ENCODE measurements at places on chromosomes 1 and 21.
A peak's percentile ranks its signal among the peaks of the same experiment; 100 is the strongest.

DNA sequence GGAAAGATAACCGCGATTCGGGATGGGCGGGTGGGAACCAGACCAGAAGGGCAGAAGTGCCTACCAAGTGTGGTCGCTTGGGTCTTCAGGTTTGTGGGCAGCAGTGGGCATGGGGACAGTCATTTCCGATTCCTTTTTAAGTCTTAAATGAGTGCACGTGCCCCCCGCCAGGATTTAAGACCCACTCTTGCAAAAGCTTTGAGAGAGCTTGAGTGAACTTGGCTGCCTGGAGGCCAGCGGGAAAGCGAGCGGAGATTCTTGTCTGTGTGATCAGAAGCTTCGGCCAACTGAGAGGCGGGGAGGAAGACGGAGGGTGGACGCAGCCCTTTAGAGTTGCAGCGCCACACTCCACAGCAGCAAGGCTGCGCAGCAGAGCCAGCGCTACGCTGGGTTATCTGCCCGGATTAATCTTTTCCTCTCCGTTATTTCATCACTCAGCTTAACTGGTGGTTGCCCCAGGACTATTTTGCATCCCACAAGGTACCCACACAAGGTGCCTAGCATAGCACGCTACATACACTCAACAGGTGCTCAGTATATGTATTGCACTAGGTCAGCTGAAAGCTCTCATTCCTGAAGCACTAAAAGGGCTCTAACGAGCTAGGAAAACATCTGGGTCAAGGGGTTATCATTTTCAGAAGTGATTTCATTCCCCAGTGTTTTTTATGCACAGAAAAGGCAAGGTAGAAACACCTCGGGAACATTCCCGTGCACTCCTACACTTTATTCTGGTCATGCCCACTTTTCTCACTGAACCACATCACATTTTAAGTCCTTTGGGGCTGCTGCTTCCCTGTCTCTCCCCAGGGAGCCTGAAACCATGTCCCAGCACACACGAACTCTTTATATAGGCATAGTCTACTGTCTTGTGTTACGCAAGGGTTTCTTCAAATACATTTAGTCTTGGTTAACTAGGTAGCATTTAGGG, 1.5 kb upstream of the BATF3 start:
- peak; percentile 50 for DNase-seq

- no peak for DNase-seq
These were observed 42.1 kb upstream of the KIAA0040 start for GRCh38 chr1:175234639-175235038.

- no peak for DNase-seq
These were observed 81.7 kb downstream of the PTPRU start for GRCh38 chr1:29317916-29318530.

- DNase-seq, result peak; percentile 78
These were observed 27.8 kb upstream of the SUMO3 start for GRCh38 chr21:44845418-44846223.
